Activated naive CD8-positive, alpha-beta T cell treated with anti-CD3 and anti-CD28 coated beads for 36 hours (primary cell): ENCODE measurements at places on chromosomes 3 and 15. TPM values are rescaled to one million over a fixed set of nuclear protein-coding genes. Genes with fewer than 3 reads are reported as not detected.

DNA sequence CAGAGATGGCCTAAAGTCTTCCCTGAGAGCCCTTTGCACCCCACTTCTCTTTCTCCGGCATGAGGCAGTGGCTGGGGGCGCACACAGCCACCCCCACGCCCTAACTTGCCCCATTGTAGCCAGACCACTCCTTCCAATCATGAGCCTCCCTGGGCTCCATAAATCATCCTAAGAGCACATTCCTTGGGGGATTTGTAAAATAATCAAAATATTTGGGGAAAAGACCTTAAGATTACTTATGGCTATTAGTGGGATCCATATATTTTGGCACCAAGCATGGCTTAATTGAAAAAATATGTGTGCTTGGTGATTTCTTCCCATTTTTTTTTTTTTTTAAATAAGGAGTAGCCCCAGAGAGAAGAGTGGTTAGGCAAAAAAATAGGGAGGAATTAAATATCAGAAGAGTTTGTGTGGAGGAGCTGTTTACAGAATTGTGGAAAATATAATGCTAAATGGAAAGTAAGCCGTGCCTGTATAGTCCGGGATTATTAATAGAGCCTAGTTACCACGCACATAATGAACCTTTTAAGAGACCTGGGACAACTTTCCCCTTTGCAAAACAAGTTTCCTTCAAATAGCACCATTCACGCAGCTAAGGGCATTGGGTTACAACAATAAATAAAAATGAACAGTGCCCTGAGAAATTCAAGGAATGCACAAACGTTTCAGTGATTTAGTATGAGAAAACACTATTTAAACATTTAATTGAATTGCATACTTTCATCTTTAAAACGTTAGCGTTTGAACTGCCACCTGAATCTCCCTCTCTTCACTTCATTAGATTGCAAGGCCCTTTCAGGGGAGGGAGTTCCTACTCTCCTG lies 46.1 kb downstream of the SMAD6 start:
- DNase-seq = no peak

GRCh38 chr3:71244153-71244825 lies 339.2 kb downstream of the FOXP1 start:
- no peak for DNase-seq

- DNase-seq = no peak
Observed at GRCh38 chr15:96460106-96460505, 129.6 kb downstream of the NR2F2 start.

DNA sequence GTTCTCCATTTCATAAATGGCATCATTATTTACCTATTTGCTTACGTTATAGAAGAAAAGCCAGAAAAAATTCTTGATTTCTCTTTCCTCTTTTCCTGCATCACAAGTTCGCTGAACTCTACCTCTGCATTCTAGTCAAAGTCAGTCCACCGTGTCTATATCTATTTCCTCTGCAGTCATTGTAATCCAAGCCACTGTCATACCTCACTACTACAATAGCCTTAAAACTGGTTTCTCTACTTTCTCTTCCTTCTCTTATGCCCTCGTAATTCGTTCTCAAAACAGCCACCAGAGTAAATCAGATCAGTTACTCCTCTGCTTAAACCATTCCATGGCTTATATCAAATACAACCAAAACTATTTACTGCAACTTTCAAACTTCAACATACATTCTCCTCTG lies 13.4 kb upstream of the FAM81A start:
- DNase-seq = no peak

The HEXA gene
- total RNA-seq = 61.3 TPM

The STX19 gene
- not detected for total RNA-seq

The CYP19A1 gene
- not detected for total RNA-seq
